ENCODE measurements at places on chromosomes 16 and 17. TPM values are rescaled to one million over a fixed set of nuclear protein-coding genes. Genes with fewer than 3 reads are reported as not detected.

The PPP1R27 gene
- total RNA-seq = not detected

The GP2 gene
- total RNA-seq = 2.9 TPM

The KRTAP17-1 gene
- not detected for total RNA-seq

The SCNN1G gene
- not detected for total RNA-seq

The KRT28 gene
- total RNA-seq = not detected

The GINS2 gene
- 0.20 TPM for total RNA-seq

The SOST gene
- not detected for total RNA-seq

The KRT31 gene
- total RNA-seq = not detected

The METRNL gene
- total RNA-seq = 134 TPM

- H3K4me3 ChIP-seq = no peak overlapping the region
- no peaks in the 10 kb centered on the region for H3K27me3 ChIP-seq
- no peak for DNase-seq
- H3K27ac ChIP-seq = no peak overlapping the region
Observed at GRCh38 chr17:1718362-1719165, 5.9 kb upstream of the WDR81 start.

DNA sequence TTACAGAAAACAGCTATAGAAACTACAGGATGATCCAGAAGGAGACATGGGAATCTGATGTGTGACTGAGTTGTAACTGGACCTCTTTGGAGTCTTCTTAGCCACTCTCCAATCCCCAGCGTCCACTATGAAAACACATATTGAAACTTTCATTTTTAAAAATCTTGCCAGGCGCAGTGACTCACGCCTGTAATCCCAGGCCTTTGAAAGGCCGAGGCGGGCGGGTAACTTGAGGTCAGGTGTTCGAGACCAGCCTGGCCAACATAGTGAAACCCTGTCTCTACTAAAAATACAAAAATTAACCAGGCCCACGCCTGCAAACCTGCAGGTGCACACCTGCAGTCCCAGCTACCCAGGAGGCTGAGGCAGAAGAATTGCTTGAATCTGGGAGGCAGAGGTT is 53.3 kb downstream of the HIC1 start:
- no peak for DNase-seq
- H3K27ac ChIP-seq = peak overlapping the region; percentile 60
- H3K4me1 ChIP-seq = no peaks in the 10 kb centered on the region
- no peaks in the 10 kb centered on the region for H3K27me3 ChIP-seq

DNA sequence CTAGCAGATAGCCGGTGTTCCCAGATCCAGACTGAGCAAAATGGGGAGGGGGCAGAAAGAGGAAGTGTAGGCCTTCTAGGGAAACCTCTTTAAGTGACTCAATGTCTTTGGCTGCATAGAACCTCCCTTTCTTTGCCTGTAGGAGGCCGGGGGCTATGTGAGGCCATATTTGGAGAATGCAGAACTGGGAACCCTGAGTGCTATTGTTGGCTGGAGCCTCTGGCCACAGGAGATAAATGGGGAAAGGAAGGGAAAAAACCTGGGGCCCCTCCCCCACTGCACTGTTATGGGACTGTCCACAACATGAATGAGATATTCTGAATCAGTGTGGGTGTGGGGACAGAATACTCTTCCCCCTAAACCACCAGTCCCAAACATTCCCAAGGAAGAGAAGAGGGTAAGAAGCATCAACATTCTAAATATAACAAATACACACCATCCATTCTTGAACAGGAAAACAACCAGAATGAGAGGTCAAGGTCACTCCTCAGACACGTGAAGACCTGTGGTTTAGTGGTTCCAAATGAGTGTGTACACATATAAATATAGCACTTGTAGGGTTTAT is 2.4 kb downstream of the VPS25 start:
- no peak for DNase-seq
- H3K27me3 ChIP-seq = peaks cover 8% of the 10 kb centered on the region
- H3K36me3 ChIP-seq = peaks cover 3% of the 10 kb centered on the region
- peaks cover 9% of the 10 kb centered on the region for H3K4me1 ChIP-seq

DNA sequence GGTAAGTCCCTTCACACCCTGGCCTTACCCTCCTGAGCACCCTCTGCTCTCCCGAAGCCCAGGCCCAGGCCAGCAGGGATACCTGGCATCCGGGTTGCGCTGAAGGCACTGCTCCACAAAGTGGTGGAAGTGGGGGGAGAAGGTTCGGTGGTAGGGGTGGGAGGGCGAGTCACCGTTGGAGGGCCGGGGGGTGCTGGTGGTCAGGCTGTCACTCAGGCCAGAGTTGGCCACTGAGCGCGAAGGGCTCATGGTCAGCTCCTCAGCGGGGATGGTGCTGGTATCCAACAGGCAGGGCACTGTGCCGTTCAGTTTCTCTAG is 4.3 kb upstream of the LIMD2 start:
- H3K4me1 ChIP-seq = peaks cover 6% of the 10 kb centered on the region
- DNase-seq = no peak
- H3K36me3 ChIP-seq = no peaks in the 10 kb centered on the region
- H3K27me3 ChIP-seq = no peaks in the 10 kb centered on the region

DNA sequence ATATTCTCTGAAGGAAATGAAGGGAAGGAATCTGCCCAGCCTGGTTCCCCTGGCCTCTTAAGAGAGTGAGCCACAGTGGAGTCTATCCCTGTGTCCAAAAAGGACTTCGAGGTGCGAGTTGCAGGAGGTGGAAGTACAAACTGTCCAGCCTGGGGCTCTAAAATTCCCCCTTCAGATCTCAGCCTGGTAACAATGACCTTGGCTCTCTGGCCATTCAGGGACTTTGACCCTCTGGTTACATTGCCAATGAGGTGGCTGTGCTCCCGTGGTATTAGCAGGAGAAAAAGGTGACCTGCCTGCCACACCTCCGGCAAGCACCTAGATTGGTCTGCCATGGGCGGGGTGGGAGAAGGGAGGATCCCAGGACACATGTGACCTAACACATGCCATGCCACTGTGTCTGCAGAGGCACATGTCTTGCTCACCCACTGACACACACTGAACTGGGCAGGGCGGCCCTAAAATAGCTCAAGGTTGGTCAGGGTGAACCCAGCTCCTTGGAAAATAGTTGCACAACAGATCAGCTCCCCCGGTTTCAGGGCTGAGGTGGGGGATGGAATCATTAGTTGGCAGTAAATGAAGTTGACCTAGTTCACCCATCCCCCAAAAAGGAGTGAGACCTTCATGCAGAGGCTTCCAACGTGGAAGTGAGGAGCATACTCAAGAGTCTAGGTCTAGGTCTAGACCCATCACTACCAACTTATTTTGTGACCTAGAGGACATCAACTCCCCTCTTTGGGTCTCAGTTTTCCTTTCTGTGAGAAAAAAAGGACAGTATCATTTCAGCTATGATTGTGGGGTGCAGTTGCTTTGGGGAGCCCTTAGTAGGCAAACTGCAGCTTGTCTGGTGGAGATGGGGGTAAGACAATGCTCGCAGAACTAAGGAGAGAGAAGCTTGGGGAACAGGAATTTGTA is 2.2 kb downstream of the NR1D1 start:
- peak overlapping the region; percentile 98 for H3K27ac ChIP-seq
- peak overlapping the region; percentile 33 for H3K4me3 ChIP-seq
- H3K36me3 ChIP-seq = no peaks in the 10 kb centered on the region
- peak; percentile 70 for DNase-seq
- H3K4me1 ChIP-seq = peaks cover 68% of the 10 kb centered on the region

GRCh38 chr16:69093974-69094373 is 11.5 kb upstream of the HAS3 start:
- no peaks in the 10 kb centered on the region for H3K27me3 ChIP-seq
- H3K4me3 ChIP-seq = no peak overlapping the region
- H3K36me3 ChIP-seq = no peaks in the 10 kb centered on the region
- H3K27ac ChIP-seq = no peak overlapping the region
- DNase-seq = no peak

DNA sequence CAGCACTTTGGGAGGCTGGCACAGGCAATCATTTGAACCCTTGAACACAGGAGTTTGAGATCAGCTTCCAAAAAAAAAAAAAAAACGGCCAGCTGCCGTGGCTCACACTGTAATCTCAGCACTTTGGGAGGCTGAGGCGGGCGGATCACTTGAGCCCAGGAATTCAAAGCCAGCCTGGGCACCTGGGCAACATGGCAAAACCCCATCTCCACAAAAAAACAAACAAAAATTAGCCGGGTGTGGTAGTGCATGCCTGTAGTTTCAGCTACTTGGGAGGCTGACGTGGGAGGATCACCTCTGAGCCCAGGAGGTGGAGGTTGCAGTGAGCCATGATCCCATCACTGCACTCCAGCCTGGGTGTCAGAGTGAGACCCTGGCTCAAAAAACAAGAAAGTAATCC is 39.0 kb downstream of the GRB2 start:
- H3K27me3 ChIP-seq = no peaks in the 10 kb centered on the region
- no peak overlapping the region for H3K4me3 ChIP-seq
- no peak for DNase-seq
- H3K36me3 ChIP-seq = no peaks in the 10 kb centered on the region
- H3K27ac ChIP-seq = no peak overlapping the region
- H3K4me1 ChIP-seq = peaks cover 38% of the 10 kb centered on the region

GRCh38 chr17:20965492-20965891 is 77.3 kb downstream of the USP22 start:
- H3K36me3 ChIP-seq = no peaks in the 10 kb centered on the region
- no peak for DNase-seq
- no peaks in the 10 kb centered on the region for H3K27me3 ChIP-seq

- DNase-seq = no peak
- no peak overlapping the region for H3K27ac ChIP-seq
- H3K36me3 ChIP-seq = no peaks in the 10 kb centered on the region
- no peak overlapping the region for H3K4me3 ChIP-seq
Observed at GRCh38 chr17:79917902-79918484, 78.8 kb upstream of the CBX4 start.

DNA sequence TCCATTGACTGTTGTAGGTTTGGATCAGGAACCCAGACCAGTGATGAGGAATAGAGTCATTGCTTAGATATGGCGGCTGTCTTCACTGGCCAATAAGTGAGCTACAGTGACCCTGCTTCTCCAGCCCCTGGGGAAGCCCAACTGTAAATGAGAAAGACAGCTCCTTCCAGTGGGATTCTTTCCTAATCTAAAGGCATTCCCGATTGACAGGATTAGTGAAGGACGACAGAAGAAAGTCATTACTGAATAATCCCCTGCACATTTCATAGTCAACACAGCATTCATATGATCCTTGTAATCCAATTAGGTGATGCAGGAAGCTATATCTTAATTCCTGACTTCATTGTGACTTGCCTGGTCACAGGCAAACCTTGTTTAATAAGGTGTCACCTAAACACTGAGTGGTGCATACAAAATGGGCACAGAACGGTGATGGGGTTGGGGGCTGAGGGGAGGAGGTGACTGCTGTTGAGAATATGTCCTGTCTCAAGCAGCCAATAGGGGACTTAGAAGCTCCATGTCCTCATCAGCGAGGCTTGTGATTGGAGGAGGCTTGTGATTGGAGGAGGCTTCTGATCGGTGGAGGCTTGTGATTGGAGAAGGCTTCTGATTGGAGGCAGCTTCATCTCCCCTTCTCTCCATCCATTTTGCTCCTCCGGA is 242.6 kb downstream of the XYLT1 start:
- no peaks in the 10 kb centered on the region for H3K4me1 ChIP-seq
- H3K36me3 ChIP-seq = no peaks in the 10 kb centered on the region
- no peak overlapping the region for H3K4me3 ChIP-seq
- H3K27me3 ChIP-seq = no peaks in the 10 kb centered on the region

DNA sequence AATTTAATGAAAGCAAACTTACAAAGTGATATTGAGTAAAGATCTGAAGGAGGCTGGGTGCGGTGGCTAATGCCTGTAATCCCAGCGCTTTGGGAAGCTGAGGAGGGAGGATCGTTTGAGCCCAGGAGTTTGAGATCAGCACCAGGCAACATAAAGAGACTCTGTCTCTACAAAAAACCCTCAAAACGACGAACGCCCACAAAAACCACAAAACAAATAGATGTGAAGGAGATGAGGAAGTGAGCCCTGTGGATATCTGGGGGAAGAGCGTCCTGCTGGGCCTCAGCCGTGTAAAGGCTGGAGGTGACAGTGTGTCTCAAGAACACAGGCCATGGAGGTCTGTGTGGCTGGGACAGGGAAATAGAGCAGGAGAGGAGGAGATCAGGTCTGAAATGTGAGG is 68.8 kb downstream of the ITFG1 start:
- H3K4me3 ChIP-seq = no peak overlapping the region
- H3K36me3 ChIP-seq = peaks cover 10% of the 10 kb centered on the region
- DNase-seq = no peak
- H3K27ac ChIP-seq = no peak overlapping the region
- H3K4me1 ChIP-seq = peaks cover 4% of the 10 kb centered on the region
- H3K27me3 ChIP-seq = no peaks in the 10 kb centered on the region

DNA sequence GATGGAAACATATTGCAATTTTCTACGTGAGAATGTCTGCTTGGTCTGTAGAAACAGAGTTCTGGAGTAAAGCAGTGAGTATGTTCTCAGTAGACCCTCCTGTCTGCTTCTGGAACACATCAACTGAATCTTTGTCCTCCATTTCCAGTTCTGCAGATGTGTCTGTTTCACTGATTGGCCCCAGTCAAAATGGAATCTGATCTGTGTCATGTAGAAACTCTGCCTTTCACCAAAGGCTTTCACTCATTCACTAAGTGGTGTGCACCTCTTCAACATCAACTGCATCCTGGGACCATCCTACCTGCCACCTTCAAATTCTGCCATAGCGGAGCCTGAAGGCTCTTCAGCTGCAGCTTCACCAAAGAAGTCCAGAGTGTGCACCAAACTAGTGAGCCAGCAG is 2.8 kb upstream of the ZNF267 start:
- peaks cover 15% of the 10 kb centered on the region for H3K4me1 ChIP-seq
- H3K27ac ChIP-seq = peak overlapping the region; percentile 15
- no peak for DNase-seq

DNA sequence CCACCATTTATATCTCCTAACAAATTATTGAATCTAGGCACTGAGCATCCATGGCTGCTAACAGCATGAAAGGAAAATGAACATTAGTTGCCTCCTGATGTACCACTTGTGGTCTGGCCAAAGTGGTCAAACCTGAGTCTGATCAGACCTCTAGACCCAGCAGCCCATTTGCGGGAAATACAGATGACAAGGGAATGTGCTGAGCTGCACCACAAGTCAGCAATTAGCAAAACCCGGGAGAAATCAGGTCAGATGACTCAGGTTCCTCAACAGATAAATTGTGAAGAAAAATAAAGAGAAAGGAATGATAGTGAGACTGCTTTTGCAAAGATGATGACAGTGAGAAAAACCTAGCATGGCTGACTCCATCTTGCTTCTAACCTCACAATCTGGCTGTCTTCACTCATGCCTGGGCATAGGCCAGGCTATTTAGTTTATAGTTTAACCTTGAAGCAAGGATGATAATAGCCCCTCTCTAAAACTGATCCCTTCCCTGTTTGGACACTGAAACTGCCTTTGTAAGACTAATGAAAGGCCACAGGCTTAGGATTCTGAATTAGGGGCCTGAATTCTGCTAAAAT is 142.7 kb upstream of the ASIC2 start:
- no peaks in the 10 kb centered on the region for H3K36me3 ChIP-seq
- H3K4me3 ChIP-seq = no peak overlapping the region
- H3K4me1 ChIP-seq = no peaks in the 10 kb centered on the region
- no peak for DNase-seq
